ENCODE measurements at places on chromosomes 6 and 20. TPM values are rescaled to one million over a fixed set of nuclear protein-coding genes. Genes with fewer than 3 reads are reported as not detected.

The ZNF318 gene
- 12.3 TPM for total RNA-seq

The PROKR2 gene
- total RNA-seq, result not detected

The ADGRB3 gene
- 0.42 TPM for total RNA-seq

The STX11 gene
- 0.59 TPM for total RNA-seq

- no peak for DNase-seq
These were observed 121.4 kb upstream of the NRSN1 start for GRCh38 chr6:24004659-24005058.

DNA sequence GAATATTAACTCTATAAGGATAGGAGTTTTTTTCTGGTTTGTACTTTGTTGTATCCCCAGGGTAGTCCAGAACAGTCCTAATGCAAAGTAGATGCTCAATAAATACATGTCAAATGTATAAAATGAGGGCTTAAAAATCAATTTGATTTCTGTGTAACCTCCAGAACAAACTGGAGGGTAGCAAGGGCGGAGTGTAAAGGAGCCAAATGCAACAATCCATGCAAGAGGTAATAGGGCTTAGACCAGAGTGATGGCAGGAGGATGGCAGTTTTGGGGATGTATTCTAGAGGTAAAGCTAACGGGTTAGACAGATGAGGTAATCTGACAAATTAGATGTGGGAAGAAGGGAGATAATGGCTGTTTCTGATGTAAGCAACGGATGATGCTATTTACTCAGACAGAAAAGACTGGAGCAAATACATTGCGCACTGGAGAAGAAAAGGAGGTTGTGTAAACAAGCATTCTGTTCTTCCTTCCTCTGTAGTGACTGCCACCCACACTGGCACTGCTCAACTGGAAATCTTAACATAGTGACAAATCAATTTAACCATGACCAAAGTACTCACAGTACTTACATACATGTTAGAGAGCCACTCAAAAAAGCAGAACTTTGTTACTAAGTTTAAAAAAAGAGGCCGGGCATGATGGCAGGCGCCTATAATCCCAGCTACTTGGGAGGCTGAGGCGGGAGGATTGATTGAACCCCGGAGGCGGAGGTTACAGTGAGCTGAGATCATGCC is 2.0 kb downstream of the ZNF318 start:
- no peak for DNase-seq

GRCh38 chr6:26270486-26270861 is 94.5 kb upstream of the BTN3A2 start:
- no peak for DNase-seq
